Bone marrow (tissue), 2 donors: ENCODE measurements at places on chromosomes 13 and 19.

- peak; percentile 44 for DNase-seq
These were observed 14.6 kb downstream of the GNA11 start for GRCh38 chr19:3108775-3109174.

- DNase-seq = no peak
These were observed 30.7 kb upstream of the ASF1B start for GRCh38 chr19:14166999-14167575.

DNA sequence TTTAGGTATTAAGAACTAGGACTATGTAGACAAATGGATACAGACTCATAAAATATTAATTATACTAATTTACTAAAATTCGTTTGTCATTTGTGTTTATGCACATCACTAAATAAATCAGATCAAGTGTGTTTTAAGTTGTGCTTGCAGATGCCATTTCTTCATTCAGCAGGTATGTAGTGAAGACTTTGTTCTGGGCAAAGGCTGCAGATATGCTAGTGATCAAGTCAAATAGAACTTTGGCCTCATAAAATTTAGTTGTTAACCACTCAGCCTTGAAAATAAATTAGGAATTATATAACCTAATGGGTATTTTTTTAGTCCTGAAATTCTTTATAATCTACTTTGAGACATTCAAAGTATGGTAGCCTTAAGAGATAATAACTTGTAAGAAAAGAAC, 80.4 kb upstream of the TRPC4 start:
- DNase-seq = no peak

DNA sequence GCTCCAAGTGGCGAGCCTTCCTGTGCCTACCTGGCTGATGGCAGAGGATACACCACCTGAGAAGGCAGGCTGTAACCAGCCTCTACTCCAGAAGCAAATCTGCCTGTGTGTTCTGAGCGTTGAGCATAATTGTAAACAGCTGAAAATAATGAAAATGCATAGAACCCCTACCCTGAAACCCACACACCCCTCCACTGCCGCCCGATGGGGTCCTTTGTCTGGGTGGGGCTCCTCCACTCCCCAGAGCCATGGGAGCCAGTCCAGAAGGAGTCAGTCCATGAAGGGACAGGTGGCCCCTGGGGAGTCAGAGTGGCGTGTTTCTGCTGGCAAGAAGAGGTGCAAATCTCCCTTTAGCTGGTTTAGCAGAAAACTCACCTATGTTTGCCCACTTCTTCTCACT, 8.0 kb upstream of the SOX1 start:
- no peak for DNase-seq

GRCh38 chr19:55251341-55252081, 7.3 kb downstream of the PPP6R1 start:
- DNase-seq = no peak

DNA sequence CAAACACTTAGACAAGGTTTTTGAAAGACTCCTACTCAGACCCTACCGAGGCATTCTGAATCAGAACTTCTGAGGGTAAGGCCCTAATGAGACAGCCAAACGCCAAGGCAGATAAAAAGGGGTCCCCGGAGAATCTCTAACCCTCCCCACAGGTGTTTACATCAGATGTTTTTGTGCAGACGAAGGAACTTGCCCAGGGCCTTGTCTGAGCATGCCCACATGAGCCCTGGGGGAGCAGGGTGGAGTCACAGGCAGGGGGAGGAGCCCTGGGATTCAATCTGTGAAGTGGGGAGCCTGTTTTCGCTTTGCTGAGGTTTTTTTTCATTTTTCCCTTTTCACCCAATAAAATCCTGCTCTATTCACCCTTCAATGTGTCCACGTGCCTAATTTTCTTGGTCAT, 61.6 kb upstream of the MED4 start:
- no peak for DNase-seq

DNA sequence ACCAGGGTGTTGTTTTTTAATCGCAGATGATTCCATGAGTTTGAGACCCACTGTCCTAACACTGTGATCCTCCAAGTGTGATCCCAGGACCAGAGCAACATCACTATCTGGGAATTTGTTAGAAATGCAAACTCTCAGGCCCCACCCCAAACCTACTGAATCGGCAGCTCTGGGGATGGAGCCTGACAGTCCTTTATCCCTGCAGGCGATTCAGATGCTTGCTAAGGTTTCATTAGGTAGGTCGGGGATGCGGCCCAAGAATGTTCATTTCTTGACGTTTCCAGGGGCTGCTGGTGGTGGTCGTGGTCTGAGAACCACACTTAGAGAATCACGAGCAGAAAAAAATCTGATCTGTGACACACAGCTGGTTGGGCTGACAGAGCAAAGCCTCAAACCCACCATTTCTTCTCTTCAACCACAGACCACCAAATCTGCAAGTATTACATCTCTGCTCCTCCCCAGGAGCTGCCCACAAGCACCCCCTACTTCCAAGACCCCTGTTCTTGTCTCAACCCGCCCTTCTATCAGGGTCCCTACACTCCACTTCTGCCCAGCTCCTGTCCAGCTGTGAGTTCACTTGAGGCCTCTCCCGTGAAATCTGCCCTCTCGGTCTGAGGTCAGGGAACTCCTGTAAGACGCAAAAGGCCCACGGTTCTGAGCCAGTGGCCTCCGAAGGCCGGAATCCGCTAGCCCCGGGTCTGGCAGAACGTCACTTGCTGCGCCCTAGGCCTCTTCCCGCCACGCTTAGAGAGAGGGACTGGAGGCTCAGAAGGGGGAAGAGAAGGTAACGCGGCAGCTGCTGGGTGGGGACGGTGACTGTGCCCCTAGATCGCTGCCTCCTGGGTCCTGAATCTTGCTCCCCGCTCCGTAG, 1.1 kb upstream of the FARP1 start:
- no peak for DNase-seq

GRCh38 chr13:114122127-114122511, 10.3 kb downstream of the RASA3 start:
- DNase-seq = no peak

DNA sequence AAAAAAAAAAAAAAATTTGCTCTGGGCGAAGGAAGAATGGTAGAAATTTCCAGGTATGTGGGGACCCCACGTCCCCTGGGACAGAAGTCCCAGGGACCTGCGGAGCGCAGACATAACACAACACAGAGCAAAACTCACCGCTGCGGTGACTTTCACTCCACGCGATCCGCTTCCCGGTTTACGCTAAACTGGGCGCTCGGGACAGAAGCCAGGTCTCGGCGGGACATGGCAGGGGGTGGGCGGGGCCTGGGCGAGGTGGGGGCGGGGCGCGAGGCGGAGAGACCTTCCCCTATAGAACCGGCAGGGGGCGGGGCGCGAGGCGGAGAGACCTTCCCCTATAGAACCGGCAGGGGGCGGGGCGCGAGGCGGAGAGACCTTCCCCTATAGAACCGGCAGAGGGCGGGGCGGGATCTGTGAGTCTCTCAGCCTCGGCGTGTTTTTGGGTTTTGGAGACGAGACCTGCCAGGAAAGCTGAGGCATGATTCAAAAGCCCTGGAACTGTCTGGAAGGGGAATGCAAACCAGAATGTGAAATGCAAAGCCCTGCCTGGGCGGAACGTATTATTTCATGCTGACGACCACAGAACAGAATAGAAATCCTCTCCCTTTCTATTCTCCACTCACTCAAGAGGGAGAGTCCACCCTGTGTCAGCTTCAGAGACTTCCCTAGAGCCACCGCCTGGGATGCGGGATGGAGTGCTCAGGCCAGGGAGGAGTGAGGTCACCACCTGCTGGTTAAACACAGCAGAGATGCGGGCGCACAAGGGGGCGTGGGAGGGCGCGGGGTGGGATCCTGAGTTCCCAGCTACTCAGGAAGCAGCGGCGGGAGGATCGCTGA, 20.2 kb upstream of the ERVV-1 start:
- peak; percentile 39 for DNase-seq

DNA sequence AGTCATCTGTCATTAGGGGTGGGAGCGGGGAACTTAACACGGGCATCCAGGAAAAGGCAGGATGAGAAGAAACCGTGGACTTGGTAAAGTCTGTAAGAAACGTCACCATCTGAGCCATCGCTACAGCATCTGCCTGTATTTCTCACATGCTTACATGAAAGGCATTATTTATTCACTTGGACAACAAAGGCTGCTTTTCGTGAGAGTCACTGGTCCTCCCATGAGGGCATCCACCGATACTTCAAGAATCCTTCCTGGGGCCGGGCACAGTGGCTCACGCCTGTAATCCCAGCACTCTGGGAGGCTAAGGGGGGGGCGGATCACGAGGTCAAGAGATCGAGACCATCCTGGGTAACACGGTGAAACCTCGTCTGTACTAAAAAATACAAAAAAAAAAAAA, 16.1 kb downstream of the ZNF446 start:
- DNase-seq = no peak

GRCh38 chr13:48626077-48626449, 27.7 kb upstream of the CYSLTR2 start:
- DNase-seq = peak; percentile 53

DNA sequence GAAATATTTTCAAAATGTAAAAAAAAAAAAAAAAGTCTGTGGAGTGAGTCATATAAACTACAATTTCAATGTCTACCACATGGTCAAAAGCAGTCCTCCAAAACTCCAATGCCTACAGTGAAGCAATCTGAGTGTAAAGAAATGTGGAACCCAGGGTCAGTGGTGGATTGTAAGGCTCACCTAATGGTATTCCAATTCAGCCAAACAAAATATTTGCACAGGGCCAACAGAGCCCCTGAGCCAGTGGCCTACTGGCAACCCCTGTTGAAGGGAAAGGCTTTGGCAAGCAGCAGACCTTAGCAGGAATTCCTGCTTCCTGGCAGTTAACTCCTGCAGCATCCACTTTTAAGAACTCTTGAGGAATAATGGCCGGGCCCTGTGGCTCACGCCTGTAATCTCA, 3.4 kb downstream of the DNMT1 start:
- no peak for DNase-seq

DNA sequence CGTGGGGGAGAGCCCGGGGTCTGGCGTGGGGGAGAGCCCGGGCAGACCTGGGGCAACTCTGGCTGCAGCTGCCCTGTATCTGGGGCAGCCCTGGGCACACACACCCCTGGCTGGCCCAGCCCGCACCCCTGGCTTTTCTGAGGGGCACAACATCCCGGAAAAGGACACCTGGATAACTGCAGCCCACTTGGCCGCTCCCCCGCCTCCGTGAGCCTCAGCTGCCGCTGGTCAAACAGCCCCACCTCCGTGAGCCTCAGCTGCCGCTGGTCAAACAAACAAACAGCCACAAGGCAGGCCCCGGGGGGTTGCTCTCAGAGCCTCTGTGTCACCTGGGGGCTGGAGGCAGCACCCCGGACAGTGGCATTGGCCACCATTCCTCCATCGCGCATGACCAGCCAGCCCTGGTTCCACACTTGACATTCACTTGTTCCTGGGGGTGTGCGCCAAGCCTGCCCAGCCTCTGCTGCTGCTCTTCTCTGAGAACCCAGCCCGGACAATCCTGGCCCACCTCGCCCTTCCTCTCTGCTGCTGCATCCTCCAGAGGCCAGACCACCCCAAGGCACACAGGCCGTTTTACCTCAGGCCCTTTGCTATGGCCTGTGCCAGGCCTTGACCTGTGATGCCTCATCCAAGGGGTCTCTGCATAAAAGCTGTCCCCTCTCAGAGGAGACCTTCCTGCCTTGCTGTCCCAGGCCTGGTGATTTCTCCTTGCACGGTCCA, 19.9 kb downstream of the CEBPG start:
- no peak for DNase-seq

GRCh38 chr13:36031490-36031889, 99.7 kb downstream of the DCLK1 start:
- no peak for DNase-seq

- no peak for DNase-seq
These were observed 13.8 kb downstream of the SIPA1L3 start for GRCh38 chr19:37920591-37921450.

GRCh38 chr19:52190487-52191293, 838 bp downstream of the PPP2R1A start:
- DNase-seq = peak; percentile 46

- DNase-seq = no peak
These were observed 4.8 kb upstream of the DPRX start for GRCh38 chr19:53626976-53627375.

- DNase-seq = no peak
These were observed 4.6 kb upstream of the FFAR3 start for GRCh38 chr19:35353635-35354034.

GRCh38 chr19:5292822-5293611, 47.6 kb downstream of the PTPRS start:
- DNase-seq = no peak

- no peak for DNase-seq
These were observed 425.2 kb downstream of the COG6 start for GRCh38 chr13:40080676-40081075.

DNA sequence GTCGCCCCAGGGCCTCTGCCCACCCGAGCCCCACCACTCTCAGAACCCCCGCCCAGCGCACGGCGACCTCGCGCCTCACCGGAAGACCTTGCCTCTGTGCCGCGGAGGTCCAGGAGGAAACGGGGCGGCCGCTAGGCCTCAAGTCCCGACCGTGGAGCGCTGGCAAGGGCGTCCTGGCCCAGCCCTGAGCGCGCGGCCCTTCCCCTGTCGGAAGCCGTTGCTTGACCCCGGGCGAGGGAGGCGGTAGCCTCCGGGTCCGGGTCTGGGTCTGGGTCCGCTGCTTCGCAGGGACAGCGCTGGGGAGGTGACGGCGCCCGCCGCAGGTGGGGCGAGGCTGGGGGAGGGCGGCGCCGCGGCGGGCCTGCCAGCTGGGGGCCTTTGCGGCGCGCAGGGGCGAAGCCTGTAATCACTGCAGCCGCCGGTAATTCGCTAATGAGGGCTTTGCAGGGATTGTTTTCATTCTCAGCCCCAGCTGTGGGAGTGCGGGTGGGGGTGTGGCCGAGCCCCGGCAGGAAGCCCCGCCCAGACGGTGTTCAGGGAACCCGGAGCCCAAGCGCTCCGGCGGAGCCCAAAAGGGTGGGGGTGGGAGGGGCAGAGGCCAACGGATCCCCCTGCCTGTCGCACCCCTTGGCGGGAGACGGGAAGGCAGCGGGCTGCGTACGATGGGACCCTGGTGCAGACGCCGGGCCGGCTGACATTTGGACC, 8.6 kb downstream of the C19orf25 start:
- no peak for DNase-seq

DNA sequence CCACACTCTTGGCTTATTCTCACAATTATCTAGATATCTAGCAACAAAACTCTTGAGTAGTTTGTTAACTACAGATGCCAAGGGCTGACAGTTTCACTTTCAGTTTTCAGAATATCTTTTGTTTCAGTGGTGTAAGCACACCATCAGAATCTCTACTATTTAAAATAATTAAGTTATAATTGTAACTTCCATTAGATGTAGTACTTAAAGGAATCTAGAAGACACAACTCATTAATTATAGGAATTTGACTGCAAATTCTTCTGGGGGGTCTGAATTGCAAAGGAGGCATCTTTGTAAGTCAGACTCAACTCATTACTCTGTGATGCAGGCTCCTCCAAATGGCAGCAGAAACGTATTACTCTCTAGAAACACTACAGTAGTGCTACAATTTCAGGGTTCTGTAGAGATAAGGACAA, 44.9 kb upstream of the USPL1 start:
- no peak for DNase-seq
